Chondrocyte (in vitro differentiated cells): ENCODE measurements at places on chromosomes 13 and 19. TPM values are rescaled to one million over a fixed set of nuclear protein-coding genes. Genes with fewer than 3 reads are reported as not detected.

- DNase-seq: no peak
Observed at GRCh38 chr19:55088543-55089341, 13.1 kb downstream of the EPS8L1 start.

The ACP7 gene
- not detected in 3 replicates for total RNA-seq

The CATSPERD gene
- not detected in 3 replicates for total RNA-seq

GRCh38 chr13:34816245-34816884, 125.7 kb upstream of the NBEA start:
- no peak for DNase-seq

GRCh38 chr19:12994701-12995595, at the start of gene NFIX:
Gene NFIX, plus strand, starts transcription at chr19:12995475. Its CDS starts 363 bp downstream, at chr19:12995838.
- no peak for DNase-seq

The PTGIR gene
- 0.80 to 2.4 TPM (median 2.2 TPM) in 3 replicates for total RNA-seq

DNA sequence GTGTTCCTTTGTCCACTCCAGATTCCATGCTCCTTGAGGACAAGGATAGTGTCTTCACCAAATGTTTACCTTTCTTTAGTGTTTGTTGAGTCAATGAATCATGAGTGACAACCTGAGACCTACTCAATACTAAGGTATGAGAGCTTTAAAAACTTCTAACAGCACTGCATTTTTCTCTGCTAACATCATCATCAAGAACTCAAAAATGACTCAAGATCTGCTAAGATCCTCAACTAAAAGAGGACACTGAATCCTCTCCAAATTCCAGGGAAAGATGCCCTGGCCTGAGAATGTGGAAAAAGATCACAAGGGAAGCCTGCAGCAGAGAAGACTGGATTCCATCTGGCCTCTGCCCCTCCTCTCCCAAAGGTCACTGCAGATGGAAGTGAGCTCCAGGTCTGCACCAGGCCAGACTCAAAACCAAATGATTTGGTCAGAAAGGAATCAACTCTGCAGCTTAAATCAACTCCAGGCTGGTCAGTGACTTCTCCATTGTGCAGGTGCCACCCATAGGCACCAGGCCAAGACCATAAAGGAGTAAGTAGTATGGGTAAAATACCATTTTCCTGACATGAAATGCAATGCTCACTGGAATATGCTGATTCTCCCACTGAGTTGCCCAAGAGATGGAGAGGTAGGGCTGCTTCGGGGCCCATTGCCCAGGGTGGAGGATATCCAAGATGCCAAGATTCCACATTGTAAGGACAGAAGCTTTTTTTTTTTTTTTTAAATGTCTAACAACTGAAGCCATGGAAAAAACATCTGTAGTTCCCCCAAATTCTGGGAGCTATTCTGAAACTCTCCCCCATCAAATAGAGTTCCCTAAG, 89.5 kb upstream of the DOCK9 start:
- no peak for DNase-seq

DNA sequence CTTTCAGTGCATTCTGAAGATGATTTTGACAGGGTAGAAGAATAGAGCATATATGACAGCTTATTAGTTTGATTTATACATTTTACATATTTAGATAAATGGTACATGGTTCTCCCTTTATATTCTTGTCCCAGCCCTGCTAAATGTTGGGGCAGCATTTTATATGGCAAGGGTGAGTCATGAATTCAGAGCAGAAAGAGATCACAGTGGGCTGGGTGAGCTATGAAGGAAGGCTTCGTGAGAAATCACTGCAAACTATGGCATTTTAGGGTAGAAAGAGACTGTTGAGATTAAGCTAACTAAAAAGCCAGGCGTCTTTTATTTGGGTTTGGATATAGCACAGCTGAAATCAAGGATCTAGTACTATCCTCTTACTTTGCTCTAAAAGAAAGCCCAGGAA, 23.9 kb upstream of the METTL21C start:
- no peak for DNase-seq
